ENCODE measurements at places on chromosomes 2 and 18.
A peak's percentile ranks its signal among the peaks of the same experiment; 100 is the strongest.

DNA sequence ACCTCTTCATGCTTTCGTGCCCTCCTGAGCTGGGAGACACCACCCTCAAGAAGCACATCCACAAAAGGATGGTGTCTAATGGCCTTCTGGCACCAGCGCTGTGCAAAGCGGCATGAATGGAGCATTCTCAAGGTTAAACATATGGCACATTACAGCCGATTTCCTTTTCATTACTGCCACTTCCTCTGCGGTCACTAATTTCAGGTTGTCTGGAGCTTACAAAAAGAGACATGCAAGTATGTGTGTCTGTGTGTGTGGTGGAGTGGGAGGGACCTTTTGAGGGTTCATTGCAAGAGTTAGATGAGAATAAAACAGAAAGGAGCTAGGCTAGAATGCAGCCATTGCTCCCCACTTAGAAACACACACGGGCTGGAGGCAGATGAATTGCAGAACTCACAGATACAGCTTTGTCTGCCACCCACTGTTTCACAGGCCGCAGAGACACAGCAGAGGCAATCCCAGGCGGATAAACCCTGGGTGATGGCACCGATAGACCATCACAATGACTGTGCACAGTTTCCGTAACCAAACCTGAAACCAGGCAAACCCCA is 76.0 kb downstream of the TGIF1 start:
- peak; percentile 53 for DNase-seq

DNA sequence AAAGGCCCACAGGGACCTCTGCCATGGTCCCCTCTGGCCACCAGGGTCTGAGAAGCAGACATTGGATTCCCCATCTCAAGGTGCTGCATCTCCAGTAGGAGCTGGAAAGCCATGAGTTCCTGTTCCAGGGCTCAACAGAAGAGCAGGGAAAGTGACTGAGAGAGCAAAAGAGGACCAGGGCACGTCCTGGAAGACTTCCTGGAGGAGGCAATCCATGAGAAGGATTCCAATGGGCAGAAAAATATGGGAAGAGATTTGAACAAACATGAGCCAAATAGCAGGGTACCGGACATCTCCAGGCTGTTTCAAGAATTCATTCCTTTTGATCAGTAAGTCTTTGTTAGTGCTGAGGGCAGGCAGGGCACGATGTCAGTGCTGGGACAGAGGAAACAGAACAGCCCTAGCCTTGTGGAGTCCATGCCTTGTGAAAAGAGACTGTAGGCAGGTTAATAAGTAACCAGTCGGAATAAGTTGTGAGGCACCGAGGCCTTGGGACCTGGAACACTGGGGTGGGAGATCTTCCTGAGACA is 72.8 kb upstream of the TWIST2 start:
- no peak for DNase-seq

DNA sequence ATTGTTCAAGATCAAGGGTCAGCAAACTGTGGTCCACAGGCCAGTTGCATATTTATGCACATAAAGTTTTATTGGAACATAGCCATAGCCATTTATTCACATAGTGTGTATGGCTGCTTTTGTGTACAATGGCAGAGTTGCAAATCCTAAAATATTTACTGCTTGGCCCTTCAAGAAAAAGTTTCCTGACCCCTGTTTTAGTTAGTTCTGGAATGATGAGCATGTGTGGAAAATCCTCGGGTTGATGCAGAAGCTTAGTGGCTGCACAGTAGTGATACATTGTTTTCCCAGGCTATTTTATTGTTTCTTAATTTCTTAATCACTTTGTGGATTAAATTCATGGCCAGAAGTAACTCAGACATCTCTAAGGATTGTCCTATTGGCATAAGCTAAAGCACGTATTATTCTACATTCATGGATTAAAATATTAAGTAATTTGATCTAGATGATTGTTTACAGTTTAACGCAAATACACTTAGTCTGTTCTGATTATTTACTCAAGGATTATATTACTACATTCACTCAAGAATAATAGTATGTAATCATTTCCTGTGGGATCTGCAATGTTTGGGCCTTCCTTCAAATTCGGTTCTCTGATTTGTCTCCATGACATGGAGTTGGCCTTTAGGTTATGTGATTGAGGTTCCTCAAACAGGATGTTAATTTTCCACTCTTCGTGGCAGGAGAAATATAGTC is 165.5 kb downstream of the TMEM247 start:
- DNase-seq: no peak

DNA sequence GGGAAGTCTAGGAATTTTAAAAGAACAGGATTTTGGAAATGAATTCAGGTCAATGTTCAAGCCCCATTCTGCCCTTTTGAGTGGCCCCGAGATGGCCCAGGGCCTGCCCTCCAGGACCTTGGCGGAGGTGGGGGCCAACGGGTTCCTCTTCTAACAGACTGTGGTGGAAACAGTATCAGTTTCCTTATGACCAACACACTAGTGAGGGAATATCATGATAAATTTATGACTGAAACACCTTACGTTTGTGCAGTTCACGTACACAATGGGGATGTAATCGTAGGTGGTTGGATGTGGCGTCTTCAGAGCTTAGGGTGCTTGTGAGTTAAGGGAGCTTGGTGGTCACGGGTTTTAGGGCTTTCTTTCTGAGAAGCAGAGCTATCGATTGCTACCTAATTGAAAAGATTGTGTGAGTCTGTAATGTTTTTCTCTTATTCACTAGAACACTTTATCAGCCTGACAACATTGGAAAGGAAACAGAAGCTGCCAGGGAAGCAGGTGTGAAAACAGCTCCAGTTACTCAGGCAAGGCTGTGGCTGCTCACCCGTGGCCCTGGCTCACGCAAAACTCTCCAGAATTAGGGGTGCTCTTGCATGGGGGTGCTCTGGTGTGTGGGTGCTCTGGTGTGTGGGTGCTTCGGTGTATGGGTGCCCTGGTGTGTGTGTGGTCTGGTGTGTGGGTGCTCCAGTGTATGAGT is 165.3 kb downstream of the SNTG2 start:
- DNase-seq: no peak

GRCh38 chr2:215367662-215368492 is 56.0 kb downstream of the ATIC start:
- DNase-seq: no peak

DNA sequence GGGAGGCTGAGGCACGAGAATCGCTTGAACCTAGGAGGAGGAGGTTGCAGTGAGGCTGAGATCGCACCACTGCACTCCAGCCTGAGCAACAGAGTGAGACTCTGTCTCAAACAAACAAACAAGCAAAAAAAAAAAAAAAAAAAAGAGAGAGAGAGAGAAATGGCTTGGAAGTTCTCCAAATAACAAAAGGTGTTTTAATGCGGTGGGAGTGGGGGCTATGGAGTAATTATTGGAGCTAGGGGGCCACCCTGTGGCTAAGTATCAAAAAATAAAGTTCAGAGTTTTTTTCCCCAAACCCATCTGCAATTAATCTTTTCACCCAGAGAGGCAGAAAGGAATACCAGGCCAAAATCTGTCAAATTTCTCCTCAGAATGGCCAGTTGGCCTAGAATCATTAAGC is 23.0 kb upstream of the CEP68 start:
- DNase-seq: no peak

DNA sequence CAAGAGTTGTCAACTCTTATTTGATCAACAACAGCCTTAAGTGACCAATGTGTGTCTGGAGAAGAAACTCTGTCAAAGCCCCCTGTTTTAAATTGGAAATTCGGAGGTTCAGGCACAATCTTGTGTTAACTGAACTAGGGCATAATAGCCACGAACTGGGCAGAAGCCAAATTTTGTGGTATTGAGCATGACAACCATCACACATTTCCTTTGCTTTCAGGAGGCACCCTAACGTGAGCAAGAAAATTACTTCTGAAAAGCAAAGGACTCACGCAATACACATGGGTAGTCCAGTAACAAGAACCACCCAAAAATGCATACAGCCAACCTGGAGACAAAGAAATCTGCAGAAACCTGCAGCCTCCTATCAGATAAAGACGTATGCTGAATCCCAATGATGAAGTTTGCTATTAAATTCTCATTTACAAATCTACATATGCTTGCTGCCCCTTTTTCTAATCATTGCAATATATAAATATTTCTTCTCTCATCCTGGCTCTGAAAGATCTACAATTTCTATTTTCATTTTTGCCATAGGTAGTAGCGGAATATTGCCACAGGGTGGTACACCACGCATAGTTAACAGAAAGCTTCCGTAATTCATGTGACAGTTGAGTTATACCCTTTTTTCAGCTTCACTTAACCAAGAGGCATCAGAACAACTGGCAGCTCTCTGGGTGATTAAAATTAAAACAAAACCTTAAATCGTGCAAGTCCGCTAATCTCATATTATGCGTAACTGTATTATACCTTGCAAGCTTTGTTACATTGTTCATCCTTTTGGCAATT is 495.8 kb downstream of the NRXN1 start:
- no peak for DNase-seq

GRCh38 chr18:74930616-74931015 is 278.3 kb downstream of the PTGR3 start:
- DNase-seq: no peak

- no peak for DNase-seq
Observed at GRCh38 chr2:122545821-122546220, 790.4 kb downstream of the TSN start.
